Activated CD8-positive, alpha-beta memory T cell treated with anti-CD3 and anti-CD28 coated beads for 1 hour (primary cell): ENCODE measurements at places on chromosomes 5 and 9.

GRCh38 chr5:179250561-179251225 lies 94.6 kb downstream of the ADAMTS2 start:
- DNase-seq, result no peak

- DNase-seq, result no peak
Measured at GRCh38 chr5:65708145-65708544, 13.8 kb downstream of the SGTB start.

GRCh38 chr9:6551136-6551535 lies 94.4 kb downstream of the GLDC start:
- no peak for DNase-seq

DNA sequence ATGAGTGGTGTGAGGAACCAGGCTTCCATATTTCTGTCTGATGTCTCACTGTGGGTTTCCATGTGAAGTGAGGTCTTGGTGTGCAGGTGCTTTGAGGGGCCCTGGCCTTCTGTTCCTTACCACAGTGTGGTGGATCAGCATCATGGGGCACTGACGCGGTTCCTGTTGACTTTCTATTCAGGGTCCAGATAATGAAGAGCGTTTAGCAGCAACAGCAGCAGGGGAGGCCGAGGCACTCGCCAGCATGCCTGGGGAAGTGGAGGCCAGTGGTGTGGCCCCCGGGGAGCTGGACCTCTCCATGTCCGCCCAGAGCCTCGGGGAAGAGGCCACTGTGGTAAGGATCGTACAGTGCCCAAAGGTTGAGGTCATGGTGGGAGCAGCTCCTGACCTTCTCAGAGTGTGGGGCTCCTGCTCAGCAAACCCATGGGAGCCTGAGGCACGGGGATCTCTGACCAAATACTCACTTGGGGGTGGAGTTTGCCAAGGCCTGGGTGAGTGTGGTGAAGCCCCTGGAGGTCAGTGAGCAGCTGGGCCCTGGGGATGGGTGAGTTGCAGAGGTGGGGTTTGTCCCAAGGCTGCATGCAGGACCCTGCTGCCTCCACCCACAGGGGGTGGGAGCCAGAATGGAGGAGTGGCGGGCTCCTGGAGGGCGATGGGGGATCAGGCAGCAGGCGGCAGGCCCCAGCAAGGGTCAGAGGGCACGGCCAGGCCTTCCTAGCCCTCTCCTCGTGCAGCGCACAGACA lies 61.2 kb downstream of the COL15A1 start:
- DNase-seq, result no peak

- no peak for DNase-seq
Measured at GRCh38 chr5:107524111-107524510, 146.6 kb downstream of the EFNA5 start.

DNA sequence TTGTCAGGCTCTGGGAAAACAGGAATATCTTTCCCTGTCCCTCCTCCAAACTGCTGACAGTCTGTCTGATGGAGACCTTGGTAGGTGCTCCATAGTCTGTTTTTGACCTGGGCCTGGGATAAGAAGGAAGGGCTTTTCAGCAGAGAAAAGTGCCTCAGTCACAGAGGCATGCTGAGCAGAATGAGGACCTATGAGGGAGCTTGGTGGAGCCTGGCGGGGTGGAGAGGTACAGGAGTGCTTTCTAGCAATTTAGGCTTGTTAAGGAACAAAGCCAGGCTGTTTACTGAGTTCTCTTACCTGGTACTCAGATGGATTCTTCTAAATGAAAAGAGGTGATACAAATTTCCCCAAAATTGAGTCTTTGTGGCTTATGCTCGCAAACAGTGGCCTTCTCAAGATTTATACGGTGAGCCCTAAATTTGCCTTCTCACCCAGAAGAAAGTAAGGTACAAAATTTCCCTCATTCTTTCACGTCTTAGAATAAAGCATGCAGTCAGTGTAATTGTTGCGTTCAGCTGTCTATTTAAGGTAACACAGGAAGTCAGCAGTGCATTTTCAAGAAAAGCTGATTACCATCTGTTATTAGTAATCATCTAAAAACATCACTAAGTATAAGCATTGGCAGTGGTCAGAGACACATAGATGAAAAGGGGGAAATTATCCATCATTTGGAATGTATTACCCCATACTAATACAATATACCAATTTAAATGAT lies 28.6 kb upstream of the IL13 start:
- DNase-seq, result no peak

- DNase-seq, result no peak
Measured at GRCh38 chr5:125338440-125339174, 592.2 kb upstream of the ZNF608 start.

- DNase-seq, result no peak
Measured at GRCh38 chr5:66814146-66814991, 218.2 kb downstream of the MAST4 start.

DNA sequence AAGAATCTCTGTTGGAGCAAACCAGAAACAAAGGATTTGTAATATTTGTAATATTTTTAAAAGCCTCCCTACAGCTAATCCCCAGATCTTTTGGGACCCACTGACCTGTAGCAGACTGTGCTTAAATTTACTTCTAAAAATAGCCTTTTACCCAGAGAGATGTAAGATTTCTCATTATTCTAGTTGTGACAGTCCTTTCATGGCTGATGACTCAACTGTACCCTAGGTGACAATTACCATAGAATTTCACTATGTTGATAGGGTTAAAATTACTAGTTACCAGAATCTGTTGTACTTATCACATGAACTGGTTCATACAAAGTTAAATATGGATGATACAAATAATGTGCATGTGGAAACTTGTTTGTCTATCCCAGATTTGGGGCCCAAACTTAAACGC lies 543.9 kb upstream of the SEMA6A start:
- no peak for DNase-seq

- no peak for DNase-seq
Measured at GRCh38 chr5:99543841-99544240, 615.0 kb upstream of the CHD1 start.

- DNase-seq, result no peak
Measured at GRCh38 chr5:141135030-141135717, at the start of gene PCDHB5. Gene PCDHB5 (plus strand): TSS chr5:141135206. CDS start chr5:141135435, 229 bp downstream.

- DNase-seq, result no peak
Measured at GRCh38 chr5:23474315-23474714, 33.1 kb upstream of the PRDM9 start.

GRCh38 chr9:77011973-77012821 lies 7.3 kb upstream of the FOXB2 start:
- DNase-seq, result no peak

GRCh38 chr5:170791325-170791954 lies 7.9 kb downstream of the GABRP start:
- no peak for DNase-seq

- DNase-seq, result no peak
Measured at GRCh38 chr5:38036765-38037164, 196.9 kb upstream of the GDNF start.

GRCh38 chr5:95641741-95642220 lies 4.8 kb upstream of the RFESD start:
- DNase-seq, result no peak

DNA sequence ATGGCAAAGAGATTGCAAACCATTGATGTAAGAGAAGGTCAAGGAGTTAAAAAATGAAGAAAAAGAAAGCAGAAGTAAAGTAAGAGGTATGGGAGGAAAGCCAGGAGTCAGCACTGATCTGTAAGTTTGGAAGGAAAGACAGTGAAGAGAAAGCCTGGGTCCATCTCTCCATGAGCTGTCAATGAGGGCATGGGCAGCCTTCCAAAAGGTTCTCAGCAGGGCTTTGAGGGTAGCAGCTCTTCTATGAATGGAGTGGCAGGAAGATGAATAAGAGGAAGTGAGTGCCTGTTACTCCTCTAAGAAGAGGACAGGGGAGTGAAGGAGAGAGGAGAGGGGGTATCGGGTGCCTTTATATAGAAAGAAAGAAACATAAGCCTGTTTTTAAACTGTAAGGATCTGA lies 97.1 kb downstream of the ADCY2 start:
- DNase-seq, result no peak

GRCh38 chr5:127979475-127979874 lies 104.1 kb upstream of the SLC12A2 start:
- DNase-seq, result no peak

- DNase-seq, result no peak
Measured at GRCh38 chr5:15549961-15550360, 50.0 kb downstream of the FBXL7 start.

GRCh38 chr9:136567651-136568287 lies 21.9 kb upstream of the NOTCH1 start:
- no peak for DNase-seq

GRCh38 chr9:97527626-97528528 lies 26.4 kb downstream of the TMOD1 start:
- no peak for DNase-seq
